ENCODE measurements at places on chromosomes 11 and 22.

DNA sequence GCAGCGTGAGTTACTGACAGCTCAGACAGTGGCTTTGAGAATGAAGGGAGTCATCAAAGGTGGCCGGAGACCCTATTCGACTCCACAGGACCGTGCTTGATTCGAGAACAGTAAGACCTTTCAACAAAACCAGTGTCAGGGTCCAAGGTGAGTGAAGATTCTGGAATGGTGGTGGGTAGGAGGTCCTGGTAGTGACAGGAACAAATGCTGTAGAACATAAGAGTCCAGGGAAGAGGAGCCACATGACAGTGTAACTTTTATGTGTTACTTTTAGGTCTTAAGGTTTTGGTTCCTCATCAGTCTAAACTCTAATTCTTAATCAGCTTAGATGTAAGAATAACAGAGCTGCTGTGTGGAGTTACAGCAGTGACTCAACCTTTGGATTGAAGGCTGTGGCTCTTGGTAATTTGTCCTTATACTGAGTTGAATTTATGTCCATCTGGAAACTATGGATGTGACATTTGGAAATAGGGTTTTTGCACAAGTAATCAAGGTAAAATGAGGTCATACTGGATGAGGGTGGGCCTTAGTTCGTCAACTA is 1.8 kb downstream of the TBC1D22A start:
- DNase-seq: no peak

DNA sequence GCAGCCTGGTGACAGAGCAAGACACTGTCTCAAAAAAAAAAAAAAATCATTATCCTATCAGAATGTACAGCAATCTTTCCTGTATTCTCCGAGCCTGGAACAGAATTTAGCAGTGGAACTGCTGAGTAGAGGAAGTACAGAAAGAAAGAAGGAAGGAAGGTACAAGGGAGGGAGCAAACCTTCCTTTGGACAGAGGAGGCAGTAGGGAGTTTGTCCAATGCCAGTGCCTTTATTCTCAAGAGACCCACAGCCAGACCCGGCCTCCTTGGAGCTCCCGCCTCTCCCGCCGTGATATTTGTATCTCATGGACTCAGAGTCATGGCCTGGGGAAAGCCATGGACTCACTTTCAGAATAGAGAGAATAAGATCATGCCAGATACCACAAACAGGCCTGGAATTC is 37.7 kb upstream of the LRRC55 start:
- no peak for DNase-seq

- DNase-seq: no peak
Observed at GRCh38 chr11:94010136-94010535, 11.0 kb upstream of the HEPHL1 start.

GRCh38 chr11:31770011-31770700 is 41.0 kb downstream of the PAX6 start:
- DNase-seq: no peak

GRCh38 chr22:36739185-36739584 is 35.6 kb upstream of the CACNG2 start:
- no peak for DNase-seq

DNA sequence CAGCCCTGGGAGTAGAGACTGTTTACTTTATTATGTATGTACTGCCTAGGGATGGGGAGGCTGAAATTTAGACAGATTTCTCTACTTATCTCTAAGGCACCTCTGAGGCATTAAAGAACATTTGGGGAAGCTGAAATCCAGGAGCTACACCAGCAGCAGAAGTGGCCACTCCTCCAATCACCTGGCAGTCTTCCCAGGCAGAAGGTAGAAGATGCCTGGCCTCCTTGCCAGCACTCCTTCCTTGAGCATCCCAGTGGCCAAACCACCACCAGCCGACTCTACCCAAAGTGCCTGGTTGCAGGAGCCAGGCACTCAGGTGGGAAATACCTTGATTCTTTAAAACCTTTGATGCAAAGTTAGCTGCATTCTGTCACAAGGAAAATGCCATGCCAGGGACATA is 1.9 kb upstream of the FAT3 start:
- no peak for DNase-seq

GRCh38 chr11:127044535-127044934 is 44.0 kb upstream of the KIRREL3 start:
- no peak for DNase-seq

- peak; percentile 19 for DNase-seq
Observed at GRCh38 chr11:4181782-4182721, 87.5 kb downstream of the RRM1 start.

GRCh38 chr11:57903441-57904123 is 120.1 kb upstream of the OR9Q1 start:
- no peak for DNase-seq

GRCh38 chr11:28919194-28919593 is 811.0 kb downstream of the METTL15 start:
- no peak for DNase-seq

DNA sequence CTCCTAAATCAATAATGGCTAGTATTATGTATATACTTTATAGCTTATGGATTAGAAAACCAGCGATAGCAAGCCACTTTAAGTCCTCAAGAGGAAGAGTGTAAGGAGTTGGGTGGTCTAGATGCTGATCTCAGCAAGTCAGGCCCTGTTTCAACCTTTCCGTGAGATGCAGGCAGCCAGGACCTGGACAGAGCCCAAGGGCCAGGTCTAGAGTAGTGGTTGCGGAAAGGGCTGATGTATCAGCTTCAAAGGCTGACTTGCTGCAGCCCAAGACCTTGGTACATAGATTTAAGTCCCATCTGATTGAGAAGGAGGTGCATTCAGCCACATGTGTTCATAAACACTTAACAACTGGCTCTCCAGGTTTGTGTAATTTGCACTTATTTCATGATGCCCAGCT is 33.4 kb downstream of the FLI1 start:
- no peak for DNase-seq

DNA sequence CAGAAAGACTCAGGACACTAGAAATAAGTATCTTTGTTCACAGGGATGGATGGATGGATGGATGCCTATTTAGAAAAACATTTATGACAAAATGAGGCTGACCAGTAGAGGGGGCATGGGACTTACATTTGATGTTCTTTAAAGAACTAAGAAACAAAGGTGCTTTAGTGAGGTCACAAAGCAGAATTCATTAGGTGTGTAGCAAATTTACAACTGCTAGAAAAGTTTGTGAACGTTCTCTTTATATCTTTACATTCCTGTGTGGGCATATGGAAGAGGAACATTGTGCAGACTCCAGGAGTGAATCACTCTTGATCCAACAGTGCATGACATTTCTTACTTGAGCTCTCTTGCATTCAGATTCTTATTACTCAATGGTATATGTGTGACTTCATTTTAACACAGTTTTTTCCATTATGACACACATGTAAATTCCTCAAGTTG is 15.8 kb upstream of the SIK2 start:
- DNase-seq: no peak
